ENCODE measurements at places on chromosomes 5 and 9.

GRCh38 chr5:143413958-143414669 lies 10.6 kb upstream of the NR3C1 start:
- no peak overlapping the region for H3K4me3 ChIP-seq
- no peaks in the 10 kb centered on the region for H3K36me3 ChIP-seq
- no peak overlapping the region for H3K27ac ChIP-seq
- DNase-seq: no peak
- H3K4me1 ChIP-seq: no peaks in the 10 kb centered on the region

DNA sequence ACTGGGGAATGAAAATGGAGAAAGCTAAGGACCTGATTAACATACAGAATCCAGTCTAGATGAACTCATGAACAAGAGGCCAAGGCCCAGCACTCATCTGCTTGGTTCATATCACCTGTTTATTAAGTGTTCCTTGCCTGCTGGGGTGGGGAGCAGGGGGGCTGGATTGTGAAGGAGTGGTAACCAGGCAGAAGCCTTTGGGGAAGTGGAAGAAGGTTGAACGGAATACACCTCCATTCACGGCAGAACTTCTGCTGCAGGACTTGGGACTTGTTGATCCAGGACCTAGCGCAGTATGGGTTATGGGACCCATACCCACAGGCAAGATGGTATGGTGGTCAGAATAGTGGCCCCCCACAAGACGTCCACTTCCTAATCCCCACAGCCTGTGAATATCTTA lies 8.8 kb upstream of the SEPTIN8 start:
- no peak overlapping the region for H3K27ac ChIP-seq
- H3K36me3 ChIP-seq: no peaks in the 10 kb centered on the region
- no peaks in the 10 kb centered on the region for H3K4me1 ChIP-seq
- no peak overlapping the region for H3K4me3 ChIP-seq

GRCh38 chr9:134040176-134040565 lies 14.9 kb downstream of the BRD3OS start:
- no peak overlapping the region for H3K4me3 ChIP-seq
- H3K27me3 ChIP-seq: no peaks in the 10 kb centered on the region

- no peaks in the 10 kb centered on the region for H3K4me1 ChIP-seq
- H3K36me3 ChIP-seq: no peaks in the 10 kb centered on the region
- no peak overlapping the region for H3K4me3 ChIP-seq
- DNase-seq: no peak
These were observed 204.8 kb upstream of the RASEF start for GRCh38 chr9:83267741-83268140.

DNA sequence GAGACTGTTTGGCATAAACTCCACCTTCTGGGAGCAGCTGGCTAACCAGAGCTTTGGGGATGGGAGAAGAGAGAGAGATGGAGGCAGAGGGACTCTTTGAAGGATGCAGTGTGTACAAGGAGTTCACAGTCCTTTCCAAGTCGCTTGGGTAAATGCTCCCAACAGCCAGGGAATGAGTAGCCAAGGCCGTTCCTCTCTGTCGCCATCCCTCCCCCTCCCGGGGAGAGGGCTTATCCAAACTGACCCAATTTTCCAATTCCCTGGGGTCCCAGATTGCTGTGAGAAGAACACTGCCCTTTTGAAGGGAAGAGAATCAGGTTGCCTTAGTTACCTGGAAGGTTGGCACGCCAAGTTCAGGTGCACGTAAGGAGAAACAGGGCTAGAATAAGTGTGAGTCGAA lies 7.9 kb downstream of the WWC1 start:
- H3K36me3 ChIP-seq: no peaks in the 10 kb centered on the region
- DNase-seq: no peak
- H3K27ac ChIP-seq: no peak overlapping the region
- no peaks in the 10 kb centered on the region for H3K27me3 ChIP-seq

- H3K36me3 ChIP-seq: no peaks in the 10 kb centered on the region
- DNase-seq: no peak
- no peaks in the 10 kb centered on the region for H3K27me3 ChIP-seq
- no peak overlapping the region for H3K4me3 ChIP-seq
These were observed 61.9 kb downstream of the APTX start for GRCh38 chr9:32939576-32939975.

- DNase-seq: no peak
- H3K4me1 ChIP-seq: no peaks in the 10 kb centered on the region
- H3K27me3 ChIP-seq: no peaks in the 10 kb centered on the region
- H3K27ac ChIP-seq: no peak overlapping the region
- no peaks in the 10 kb centered on the region for H3K36me3 ChIP-seq
These were observed 54.2 kb downstream of the SSBP2 start for GRCh38 chr5:81696418-81697397.
